ENCODE measurements at places on chromosomes 2 and 18.

DNA sequence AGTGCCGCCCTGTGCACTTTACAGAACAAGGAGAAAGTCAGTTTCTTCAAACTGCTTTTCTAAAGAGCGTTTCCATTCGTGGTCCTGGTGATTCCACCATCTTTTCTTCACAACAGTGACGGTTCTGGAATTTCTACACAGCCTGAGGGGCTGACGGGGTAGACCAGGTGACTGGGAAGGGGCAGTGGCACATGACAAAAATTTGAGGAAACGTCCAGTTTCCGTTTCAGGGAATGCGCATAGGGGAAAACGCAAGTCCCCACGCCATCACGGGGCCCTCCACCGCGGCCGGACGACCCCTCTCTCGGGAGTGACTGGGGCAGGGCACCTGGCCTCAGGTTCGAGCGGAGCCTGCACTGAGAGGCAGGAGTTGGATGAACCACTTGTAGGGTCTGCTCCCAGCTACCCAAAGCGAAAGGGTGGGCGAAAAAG, 980 bp upstream of the SPTBN1 start:
- no peak for DNase-seq

DNA sequence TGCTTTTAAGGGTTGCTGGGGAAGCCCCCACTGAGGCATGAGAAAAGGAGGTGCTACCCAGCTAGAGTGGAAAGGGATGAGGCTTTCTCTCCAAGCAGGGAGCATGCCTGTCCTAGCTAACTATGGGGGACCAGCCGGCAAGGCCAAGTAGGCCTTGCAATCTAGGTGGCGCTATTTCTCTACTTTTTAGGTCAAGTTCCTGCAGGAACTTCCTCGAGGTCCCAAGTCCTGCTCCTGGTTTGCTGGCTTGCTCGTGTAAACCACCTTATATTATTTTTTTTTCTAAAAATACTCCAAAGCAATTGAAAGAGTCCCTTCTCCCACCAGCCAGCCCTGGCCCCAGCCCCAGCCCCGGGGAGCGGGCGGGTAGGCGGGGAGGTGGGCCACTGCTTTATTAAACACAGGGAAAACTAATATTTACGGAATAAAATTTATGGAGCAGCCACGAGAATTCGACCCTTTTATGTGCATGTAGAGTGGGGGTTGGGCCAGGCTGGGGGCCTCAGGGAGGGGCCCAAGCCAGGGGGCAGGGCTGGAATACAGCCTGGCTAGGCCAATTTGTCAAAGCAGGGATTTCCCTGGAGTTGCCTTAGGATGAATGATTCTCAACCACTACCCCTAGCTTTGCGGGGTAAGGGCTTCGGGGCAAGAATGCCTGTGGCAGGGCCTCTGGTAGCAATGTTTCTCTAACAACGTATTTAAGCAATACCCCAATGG, 12.8 kb upstream of the IHH start:
- DNase-seq: no peak

DNA sequence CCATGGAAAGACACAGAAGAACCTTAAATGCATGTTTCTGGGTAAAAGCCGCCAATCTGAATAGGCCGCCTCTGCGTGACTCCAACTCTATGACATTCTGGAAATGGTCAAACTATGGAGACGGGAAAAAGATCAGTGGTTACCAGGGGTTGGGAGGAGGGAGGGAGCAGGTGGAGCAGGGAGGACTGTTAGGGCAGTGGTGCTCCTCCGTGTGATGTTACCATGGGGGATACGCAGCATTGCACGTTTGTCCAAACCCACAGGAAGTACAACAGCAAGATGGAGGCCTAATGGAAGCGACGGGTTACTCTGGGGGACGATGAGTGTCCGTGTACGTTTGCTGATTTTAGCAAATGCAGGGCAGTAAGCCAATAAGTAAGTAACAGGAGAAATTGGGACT, 17.2 kb downstream of the TMEM18 start:
- no peak for DNase-seq

DNA sequence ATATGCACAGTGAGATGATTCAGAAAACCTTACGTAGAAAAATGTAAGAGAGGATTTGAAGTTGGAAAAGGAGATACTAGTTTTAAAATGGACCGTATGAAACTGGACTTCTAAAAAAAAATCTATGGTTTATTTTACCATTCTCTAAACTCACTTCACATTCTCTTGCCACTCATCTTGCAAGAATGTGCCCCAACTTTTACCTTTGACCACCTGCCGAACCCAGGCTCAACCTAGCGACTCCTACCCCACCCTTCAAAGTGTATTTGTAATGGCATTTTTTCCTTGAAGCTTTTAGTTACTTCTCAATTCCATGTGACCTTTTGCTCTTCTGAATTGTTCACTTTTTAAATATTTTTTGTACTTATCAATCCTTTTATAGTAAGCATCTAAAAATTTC, 160.8 kb downstream of the PHLPP1 start:
- DNase-seq: no peak

DNA sequence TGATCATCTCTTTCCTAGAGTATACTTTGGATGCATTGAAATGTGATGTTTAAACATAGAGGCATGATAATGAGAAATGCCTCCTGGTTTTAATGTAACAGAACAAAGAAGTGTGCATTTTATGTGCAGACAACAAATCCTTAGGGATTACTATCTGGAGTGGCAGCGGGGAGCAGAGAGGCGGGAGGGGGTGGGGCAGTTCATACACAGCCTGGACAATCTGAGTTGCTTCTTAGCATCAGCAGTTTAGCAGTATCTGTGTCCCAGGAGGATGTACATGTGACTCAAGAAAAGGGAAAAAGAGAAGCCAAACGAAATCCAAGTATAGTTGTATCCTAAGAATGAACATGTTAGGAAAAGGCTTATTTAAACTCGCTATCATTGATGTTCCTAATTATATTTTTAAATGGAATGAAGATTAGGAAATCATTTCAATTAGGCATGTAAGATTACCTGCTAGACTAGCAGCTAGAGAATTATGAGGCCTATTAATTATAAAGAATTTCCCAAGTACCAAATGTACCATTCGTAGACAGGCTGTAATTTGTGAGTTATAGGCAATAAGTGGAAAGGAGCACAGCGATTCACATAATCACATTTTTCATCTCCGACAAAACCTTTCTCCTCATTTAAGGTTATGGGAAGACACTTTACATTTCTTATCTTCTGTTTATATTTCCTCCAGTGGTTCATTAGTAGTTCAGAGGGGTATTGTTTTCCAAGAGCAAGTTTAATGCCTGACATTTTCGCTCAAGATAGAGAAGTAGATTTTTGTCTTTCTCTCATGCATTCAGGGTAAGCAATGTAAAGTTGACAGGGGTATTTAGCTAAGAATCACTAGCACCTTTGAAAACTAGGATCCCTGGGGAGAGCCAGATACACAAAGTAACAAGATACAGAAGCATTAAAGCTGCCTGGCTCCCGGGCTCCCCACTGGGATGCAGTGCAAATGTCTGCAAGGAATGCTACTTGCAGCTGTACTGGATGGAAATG, 141.3 kb upstream of the NOSTRIN start:
- no peak for DNase-seq

DNA sequence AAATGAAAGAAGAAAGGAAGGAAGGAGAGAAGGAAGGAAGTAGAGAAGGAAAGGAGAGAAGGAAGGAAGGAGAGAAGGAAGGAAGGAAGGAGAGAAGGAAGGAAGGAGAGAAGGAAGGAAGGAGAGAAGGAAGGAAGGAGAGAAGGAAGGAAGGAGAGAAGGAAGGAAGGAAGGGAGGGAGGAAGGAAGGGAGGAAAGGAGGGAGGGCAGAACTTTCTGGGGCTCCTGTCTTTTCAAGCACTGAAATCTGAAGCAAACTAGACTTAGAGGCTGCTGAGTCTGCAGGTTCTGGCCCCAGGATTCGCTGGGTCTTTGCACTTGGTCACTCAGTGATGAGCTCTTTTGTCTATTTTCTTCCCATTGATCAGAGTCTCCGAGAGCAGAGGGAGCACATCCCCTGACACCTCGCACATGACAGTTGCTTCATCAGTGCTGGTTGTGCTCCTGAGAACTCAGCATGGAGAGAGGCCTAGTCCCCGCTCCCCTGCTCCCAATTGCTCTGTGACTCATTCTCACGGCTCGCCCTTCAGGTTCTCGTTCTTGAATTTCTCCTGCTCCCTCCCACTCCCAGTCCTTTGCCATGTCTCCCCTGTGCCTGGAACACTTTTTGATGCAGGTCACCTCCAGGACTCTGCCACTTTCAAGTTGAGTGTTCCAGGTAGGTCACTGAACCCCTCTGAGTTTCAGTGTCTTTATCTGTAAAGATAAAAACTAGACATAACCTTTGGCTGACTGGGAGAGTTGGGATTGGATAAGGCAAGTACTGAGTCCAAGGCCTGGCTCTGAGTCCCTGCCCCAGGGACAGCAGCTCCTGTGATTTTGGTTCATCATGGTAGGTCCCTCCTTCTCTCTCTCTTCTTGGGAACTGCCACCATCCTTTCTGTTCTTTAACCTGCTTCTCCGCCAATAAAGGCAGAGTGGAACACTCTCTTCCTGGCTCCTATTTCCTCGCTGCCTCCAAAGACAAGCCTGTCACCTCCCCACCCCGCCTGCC, 55.2 kb downstream of the TNP1 start:
- no peak for DNase-seq

- DNase-seq: no peak
Measured at GRCh38 chr18:49878567-49879270, 65.4 kb upstream of the ACAA2 start.

GRCh38 chr18:49561289-49562193, at the start of gene LIPG:
Gene LIPG (plus strand): TSS chr18:49562057. CDS start chr18:49562309, 252 bp downstream.
- peak; percentile 18 for DNase-seq

DNA sequence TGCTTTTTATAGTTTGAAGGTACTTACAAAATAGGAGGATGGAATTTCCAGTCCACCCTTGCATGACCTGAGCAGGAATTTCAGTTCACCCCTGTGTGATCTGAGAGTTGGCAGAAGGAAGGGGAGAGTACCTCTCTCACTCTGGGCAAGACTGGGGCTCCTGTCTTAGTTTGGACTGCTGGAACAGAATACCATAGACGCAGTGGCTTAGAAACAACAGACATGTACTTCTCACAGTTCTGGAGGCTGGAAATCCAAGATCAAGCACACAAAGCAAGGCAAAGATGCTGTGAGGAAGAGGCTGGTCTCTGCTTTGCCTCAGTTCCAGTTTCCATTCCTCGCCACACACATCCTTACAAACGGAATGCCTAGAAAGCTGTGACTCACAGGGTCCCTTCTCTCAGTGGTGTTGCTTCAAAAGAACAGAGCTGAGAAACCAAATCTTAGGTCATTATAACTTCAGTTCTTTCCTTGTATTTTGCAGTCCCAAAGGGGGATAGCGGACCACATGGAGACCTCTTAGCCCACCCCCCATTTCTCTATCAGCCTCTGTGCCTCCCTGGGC, 108.8 kb upstream of the HAAO start:
- no peak for DNase-seq

DNA sequence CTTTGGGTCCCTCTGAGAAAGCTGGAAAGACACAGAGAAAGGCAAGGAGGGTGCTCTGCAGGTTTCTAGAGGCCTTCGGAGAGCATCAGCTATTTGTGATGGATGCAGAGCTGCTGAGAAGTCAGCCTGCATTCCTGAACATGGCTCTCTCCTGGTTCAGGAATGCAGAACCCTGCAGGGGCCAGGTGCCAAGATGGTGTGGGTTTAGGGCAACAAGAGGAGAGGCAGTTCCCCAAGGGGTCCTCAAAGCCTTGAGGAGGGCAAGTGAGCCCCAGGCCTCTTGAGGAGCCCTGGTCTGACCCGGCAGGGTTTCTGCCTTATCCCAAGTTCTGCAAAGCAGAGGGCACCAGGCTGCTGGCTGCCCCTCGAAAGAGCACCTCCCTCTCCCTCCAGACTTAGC, 93.3 kb downstream of the HS1BP3 start:
- DNase-seq: no peak

GRCh38 chr2:236057375-236057774, 110.8 kb downstream of the GBX2 start:
- DNase-seq: no peak

- no peak for DNase-seq
Measured at GRCh38 chr2:36464006-36464721, 108.6 kb downstream of the CRIM1 start.

GRCh38 chr2:60880643-60881046, 729 bp upstream of the REL start:
- DNase-seq: no peak

GRCh38 chr18:1394966-1395365, 490.3 kb downstream of the ADCYAP1 start:
- DNase-seq: no peak

DNA sequence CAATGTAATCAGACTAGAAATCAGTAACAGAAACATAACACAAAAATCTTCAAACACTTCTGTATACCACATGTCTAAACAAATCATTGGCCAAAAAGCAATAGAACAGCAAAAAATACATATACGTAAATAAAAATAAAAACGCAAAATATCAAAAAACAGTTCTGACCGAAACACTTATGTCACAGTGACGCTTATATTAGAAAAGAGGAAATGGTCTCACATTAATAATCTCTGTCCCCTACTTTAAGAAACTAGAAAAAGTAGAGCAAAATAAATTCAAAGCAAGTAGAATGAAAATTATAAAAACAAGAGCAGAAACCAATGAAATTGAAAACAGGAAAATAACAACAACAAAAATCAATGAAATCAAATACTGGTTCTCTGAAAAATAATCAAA, 41.9 kb downstream of the TMEM131 start:
- no peak for DNase-seq

DNA sequence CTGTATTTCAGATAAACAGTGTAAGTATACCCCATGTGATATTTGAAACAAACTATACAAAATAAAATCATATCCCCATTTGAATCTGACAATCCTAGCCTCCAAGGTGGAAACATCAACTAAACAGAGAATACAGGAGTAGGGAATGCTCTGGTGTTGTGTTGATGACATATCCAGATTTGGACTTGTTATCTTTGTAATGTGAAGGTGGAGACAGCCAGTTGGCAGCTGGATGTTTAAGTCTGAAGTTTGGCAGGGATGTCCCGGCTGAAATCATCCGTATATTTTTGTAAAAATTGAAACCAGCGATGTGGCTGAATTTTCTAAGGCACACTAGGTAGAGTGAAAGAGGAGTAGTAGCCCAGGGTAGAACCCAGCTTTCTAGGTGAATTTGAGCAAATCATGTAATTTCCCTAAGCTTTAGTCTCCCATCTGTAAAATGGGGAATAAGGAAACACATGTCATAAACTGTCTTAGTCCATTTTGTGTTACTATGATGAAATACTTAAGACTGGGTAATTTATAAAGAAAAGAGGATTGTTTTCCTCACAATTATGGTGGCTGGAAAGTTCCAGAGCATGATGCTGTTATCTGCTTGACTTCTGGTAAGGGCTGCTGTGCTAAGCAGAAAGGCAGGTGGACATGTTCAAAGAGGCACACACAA, 246.6 kb upstream of the APCDD1 start:
- no peak for DNase-seq

DNA sequence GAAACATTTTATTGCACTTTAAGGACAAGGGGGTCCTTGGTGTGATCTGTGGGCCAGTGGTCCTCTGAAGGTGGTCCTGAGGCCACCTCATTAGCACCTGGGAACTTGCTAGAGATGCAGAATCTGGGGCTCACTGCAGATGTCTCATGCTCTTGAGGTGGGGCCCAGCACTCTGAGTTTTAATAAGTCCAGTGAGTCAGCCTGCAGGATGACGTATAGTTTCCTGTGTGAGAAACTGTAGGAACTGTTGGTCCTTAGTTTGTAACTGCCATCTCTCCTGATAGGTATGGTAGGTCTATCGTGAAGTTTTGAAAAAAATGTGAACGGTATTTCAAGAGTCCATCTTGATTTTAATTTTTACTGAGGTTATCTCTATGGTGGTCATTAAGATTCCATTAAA, 2.8 kb downstream of the TRPM8 start:
- DNase-seq: no peak

GRCh38 chr2:71880287-71880686, 267.4 kb downstream of the CYP26B1 start:
- DNase-seq: no peak

GRCh38 chr18:39058386-39059000, 1492.9 kb upstream of the CELF4 start:
- no peak for DNase-seq
